ENCODE measurements at places on chromosomes 12 and 14.

DNA sequence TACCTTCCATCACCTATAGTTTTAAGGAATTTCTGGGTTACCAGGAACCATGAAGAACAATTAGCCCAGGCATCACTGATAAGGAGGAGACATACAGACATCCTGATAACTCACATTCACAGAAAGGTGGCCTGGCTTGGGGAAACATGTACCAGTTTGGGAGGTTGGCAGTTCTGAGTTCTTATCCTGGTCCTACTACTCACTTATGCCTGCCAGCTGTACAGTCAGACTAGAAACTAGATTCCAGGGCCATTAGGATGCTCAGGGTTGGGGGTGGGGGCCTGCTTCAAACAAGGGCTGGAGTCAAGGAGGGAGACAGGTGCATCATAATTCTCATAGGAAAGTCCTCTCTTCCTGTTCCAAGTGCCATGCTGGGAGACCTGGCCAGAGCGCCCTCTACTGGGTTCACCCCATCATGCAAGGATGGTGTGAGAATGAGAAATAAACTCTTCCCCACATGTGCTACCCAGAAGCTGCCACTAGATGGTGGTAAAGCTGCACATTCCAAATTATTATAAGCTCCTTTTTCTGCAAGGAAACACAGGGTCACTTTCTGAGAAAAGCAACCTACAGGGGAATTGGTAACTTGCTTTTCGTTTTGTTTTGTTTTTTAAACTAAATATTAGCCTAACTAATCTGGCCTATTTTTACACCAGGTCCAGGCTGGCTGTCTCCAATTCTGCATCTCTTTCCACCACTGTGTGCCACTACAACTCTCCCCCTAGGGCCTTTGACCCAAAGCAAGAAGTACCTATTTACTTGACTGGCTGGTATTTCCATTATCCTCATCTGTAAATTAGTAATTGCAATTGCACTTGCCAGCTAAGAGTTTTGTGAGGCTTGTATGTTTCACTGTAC lies 14.5 kb downstream of the OAS2 start:
- DNase-seq, result peak; percentile 9

- DNase-seq, result no peak
These were observed 69.3 kb upstream of the FSCB start for GRCh38 chr14:44576356-44576755.

DNA sequence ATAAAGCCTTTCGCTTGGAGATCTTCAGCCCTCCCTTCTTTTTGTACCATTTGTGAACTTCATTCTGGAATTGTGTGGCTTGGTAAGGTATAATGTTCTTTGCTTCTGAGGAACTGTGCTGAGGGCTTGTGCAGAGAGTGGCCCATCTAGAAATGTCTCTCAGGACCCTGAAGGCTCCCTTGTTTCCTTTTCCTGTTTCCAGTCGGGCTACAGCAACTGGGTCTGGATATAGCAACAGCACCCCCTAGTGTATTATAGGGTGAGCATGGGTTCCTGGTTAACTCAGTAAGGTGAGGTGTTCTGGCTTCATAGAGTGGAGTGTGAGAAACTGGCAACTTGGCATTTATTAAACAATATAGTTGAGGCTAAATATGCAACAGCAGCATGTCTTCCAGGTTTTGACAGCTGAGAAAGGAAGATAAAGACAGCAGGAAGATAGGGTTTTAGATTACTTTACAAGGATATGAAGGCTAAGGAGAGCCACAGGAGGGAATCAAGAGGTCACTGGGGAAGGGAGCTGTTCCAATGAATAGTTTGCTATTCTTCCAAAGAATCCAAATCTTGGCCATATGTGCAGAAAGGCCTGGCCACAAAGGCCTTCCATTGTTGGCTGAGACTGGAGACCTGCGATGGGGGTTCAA lies 49.1 kb upstream of the RNU6-8 start:
- DNase-seq, result peak; percentile 17

DNA sequence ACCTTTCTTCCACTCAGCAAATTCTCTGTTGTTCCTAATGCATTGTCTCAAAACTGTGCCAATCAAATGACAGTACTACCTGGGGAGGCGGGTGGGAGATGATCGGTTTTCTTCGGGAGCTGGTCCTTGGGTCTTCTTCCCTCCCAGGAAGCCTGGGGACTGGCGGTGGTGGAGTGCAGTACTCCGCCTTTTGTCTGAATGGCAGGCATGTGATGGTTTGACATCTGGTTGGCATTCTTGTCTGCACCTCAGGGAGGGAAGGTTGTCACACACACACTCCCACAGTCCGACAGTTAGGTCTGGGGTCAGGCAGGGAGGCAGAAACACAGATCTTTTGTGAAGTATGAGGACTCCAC lies 114.8 kb downstream of the SNAPC1 start:
- no peak for DNase-seq

- DNase-seq, result no peak
These were observed 18.6 kb downstream of the GPRC5A start for GRCh38 chr12:12909995-12910420.

GRCh38 chr12:117059156-117059555 lies 40.1 kb downstream of the TESC start:
- no peak for DNase-seq
